ENCODE measurements at places on chromosomes 2 and 18. TPM values are rescaled to one million over a fixed set of nuclear protein-coding genes. Genes with fewer than 3 reads are reported as not detected.

ALK gene
- total RNA-seq: not detected

DSEL gene
- total RNA-seq: 1.3 TPM

ZNF804A gene
- total RNA-seq: not detected

KIF5C gene
- total RNA-seq: not detected

COL4A3 gene
- total RNA-seq: 3.9 TPM

DES gene
- not detected for total RNA-seq

SULT6B1 gene
- not detected for total RNA-seq

IL1F10 gene
- total RNA-seq: not detected

AUP1 gene
- 130 TPM for total RNA-seq

TNFRSF11A gene
- 1.3 TPM for total RNA-seq

GPR75 gene
- total RNA-seq: not detected

EN1 gene
- total RNA-seq: not detected

BUB1 gene
- total RNA-seq: 76.6 TPM

GALNT3 gene
- total RNA-seq: 0.43 TPM

LRRC30 gene
- total RNA-seq: not detected

ABCB6 gene
- total RNA-seq: 81.7 TPM

IL1R2 gene
- 3.2 TPM for total RNA-seq

TMEFF2 gene
- not detected for total RNA-seq

CROCC2 gene
- not detected for total RNA-seq

HAAO gene
- total RNA-seq: not detected

CNPPD1 gene
- total RNA-seq: 24.6 TPM

SGO2 gene
- total RNA-seq: 7.1 TPM

CTLA4 gene
- total RNA-seq: not detected

AP1S3 gene
- 43.9 TPM for total RNA-seq

DNAH7 gene
- total RNA-seq: not detected

C2orf68 gene
- 37.0 TPM for total RNA-seq

LPIN1 gene
- total RNA-seq: 12.2 TPM

BCL11A gene
- total RNA-seq: not detected

DNER gene
- 5.5 TPM for total RNA-seq

ITGAV gene
- total RNA-seq: 155 TPM

TTC31 gene
- 19.9 TPM for total RNA-seq

TEKT4 gene
- total RNA-seq: not detected
